ENCODE measurements at places on chromosomes 3 and 15.

GRCh38 chr3:192273697-192274010 is 453.7 kb downstream of the FGF12 start:
- no peaks in the 10 kb centered on the region for H3K4me1 ChIP-seq
- H3K4me3 ChIP-seq, result no peak overlapping the region
- H3K27ac ChIP-seq, result no peak overlapping the region

DNA sequence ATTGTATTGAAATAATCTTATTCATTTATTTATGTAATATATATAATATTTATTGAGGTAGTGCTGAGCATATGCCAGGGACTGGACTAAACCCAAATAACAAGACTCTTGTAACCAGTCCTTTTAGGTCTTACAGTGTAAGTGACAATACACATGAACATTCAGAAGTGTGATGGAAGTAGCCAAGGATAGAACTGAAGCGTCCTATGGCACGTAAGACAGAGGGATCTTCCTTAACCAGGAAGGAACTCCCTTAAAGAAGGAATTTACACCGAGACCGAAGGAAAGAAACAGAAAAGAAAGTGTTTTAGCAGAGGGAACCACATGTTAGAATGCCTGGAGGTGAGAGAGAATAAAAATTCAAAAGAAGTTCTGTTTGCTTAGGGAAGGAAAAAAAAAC is 23.6 kb upstream of the CLDN1 start:
- no peak overlapping the region for H3K4me3 ChIP-seq
- H3K27ac ChIP-seq, result no peak overlapping the region
- H3K27me3 ChIP-seq, result peaks cover 7% of the 10 kb centered on the region
- H3K36me3 ChIP-seq, result no peaks in the 10 kb centered on the region
- no peak for DNase-seq

GRCh38 chr3:127688416-127689265 is 15.9 kb downstream of the ABTB1 start:
- peaks cover under 1% of the 10 kb centered on the region for H3K4me1 ChIP-seq
- H3K27ac ChIP-seq, result no peak overlapping the region
- H3K36me3 ChIP-seq, result no peaks in the 10 kb centered on the region
- no peak for DNase-seq
- H3K4me3 ChIP-seq, result no peak overlapping the region

GRCh38 chr15:101252836-101253235 is 988 bp upstream of the CHSY1 start:
- DNase-seq, result peak; percentile 39
- peaks cover 19% of the 10 kb centered on the region for H3K36me3 ChIP-seq
- H3K4me1 ChIP-seq, result peaks cover 62% of the 10 kb centered on the region
- no peaks in the 10 kb centered on the region for H3K27me3 ChIP-seq
- peak overlapping the region; percentile 85 for H3K4me3 ChIP-seq
- H3K27ac ChIP-seq, result peak overlapping the region; percentile 89

DNA sequence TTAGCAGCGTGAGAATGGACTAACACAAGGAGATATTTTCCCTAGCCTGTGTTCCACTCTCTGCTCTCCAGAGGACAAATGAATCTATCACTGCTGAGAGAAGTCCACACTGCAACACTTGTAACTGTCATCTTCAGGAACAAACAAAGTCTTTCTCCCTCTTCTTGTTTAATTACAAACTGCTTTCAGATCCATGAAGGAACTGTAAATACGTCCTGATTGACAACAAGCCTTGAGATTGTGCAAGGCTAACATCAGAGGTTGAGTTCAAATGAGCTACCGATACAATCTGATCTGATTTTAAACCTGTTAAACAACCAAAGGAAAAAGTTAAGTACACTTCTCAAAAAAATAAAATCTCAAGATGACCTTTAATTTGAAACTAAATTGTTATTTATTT is 638.8 kb upstream of the ADAMTS9 start:
- no peak overlapping the region for H3K27ac ChIP-seq
- no peaks in the 10 kb centered on the region for H3K36me3 ChIP-seq
- no peaks in the 10 kb centered on the region for H3K4me1 ChIP-seq
- no peak for DNase-seq
- no peak overlapping the region for H3K4me3 ChIP-seq

Data from activated CD8-positive, alpha-beta memory T cell treated with anti-CD3 and anti-CD28 coated beads, Interleukin-2, amount 10 ng/mL, durations not matched to agents 7 days and 5 days (primary cell).